ENCODE measurements at places on chromosomes 5 and 9.

DNA sequence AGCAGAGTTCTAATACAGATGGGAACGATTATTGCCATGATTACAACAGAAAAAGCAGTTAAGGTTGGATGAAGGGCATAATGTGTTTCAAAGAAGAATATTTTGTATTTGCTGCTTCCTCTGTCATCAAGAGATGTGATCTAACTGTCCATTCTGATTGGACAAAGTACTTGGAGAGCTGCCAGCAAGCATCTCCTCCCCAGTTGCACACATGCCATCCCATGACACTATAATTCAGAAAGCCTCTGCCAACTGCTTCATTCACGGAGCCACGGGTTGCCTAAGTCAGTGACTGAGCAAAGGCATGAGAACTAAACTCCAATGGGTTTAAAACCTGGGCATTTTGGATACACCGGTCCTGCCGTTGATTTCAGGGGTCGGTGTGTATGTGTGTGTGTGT is 253.8 kb downstream of the CRB2 start:
- no peak for DNase-seq

DNA sequence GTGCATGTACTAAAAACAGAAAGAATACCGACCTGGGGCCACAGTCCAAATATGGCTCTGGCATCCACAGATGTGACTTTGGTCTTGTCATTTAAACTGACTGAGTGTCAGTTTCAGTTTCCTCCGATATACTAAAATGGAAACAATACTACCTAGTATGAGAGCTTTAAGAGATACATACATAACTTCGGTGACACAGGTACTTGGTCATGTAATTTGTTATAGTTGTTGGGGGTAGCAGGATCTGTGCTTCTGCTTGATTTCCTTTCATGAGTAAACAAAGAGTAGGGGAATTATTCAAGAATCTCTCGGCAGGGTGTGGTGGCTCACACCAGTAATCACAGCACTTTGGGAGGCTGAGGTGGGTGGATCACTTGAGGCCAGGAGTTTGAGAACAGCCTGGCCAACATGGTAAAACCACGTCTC is 32.1 kb downstream of the MTMR12 start:
- DNase-seq: no peak

DNA sequence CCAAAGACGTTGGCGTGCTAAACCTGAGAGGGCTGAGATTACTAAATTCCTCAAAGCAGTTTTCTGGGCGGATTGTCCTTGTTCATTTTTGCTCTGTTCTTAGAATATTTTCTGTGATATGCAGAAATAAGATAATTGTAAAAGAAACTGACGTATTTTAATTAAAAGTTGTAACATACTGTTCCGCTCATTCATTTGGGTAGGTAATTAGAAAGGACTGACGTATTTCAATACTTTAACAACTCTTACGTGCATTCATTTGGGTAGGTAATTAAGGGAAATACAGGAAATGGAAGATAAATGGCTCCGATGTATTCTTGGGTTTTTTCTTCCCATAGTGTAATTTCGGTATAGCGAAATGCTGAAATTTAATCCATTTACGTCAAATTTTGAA is 1.1 kb downstream of the OSTF1 start:
- no peak for DNase-seq

DNA sequence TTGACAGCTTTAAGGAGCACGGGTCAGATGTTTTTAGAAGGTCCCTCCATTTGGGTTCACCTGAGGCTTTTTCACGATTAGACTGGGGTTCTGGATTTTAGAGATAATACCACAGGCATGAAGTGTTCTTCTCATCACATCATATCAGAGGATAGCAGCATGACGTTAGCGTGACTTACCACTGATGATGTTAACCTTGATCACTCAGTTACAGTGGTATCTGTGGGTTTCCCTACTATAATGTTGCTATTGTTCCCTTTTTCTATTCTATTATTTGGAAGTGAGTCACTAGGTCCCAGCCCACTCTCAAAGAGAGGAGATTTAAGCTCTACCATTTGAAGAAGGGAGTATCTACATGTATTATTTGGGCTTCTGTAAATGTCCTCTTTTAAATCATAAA is 300.0 kb downstream of the MAST4 start:
- no peak for DNase-seq

DNA sequence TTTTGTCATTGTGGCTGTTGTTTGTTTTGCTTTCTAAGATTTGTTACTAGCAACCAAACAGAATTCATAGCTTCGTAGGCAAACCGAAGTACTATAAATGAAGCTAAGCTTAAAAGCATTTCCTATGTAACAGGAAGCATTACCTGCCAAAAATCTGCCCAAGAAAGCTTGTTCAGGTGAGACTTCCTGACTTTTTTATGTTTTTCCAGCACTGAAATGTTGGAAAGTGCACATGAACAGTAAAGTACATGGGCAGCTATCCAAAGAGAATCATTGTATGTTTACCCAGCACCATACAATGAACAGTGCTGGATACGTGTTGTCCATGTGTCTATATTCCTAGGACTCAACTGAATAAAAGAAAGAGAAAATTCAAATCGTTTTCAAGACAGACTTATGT is 247.1 kb downstream of the NFIB start:
- DNase-seq: no peak

DNA sequence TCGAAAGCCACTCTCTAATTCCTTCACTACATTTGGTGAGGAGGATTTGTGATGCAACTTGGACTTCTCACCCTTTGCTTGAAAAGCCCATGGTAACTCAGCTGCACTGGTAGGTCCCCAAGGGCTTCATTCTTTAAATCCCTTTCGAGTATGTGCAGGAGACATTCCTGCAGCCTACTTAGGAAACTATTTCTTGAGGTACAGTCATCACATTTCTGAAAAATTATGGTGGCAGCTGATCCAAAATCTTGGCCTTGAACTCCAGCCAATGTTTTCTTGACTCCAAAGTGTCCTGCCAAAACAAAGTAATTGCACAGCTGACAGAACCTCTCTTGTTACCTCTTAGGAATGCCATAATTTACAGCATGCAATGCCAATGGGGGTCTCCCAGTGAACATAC is 99.7 kb downstream of the NPR3 start:
- no peak for DNase-seq

- DNase-seq: no peak
Observed at GRCh38 chr5:99771296-99771695, 763.9 kb upstream of the FAM174A start.

DNA sequence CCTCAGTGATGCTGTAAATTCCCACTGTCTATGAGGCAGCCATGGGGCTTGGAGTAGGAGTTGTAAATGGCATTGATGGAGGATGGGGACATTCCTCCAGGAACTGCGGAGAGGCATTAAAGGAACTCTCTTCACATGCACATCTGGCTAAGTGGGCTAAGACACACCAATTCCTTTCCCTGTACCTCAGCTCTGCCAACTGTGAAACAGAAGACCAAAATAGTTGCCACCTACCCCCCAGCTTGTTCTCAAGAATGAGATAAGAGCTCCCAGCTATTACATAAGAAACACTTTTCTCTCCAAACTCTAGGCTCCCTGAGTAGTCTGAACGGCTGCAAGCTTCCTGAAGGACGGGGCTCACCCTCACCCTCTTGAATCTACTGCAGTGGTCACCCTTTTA is 144.6 kb upstream of the SLC30A5 start:
- no peak for DNase-seq

DNA sequence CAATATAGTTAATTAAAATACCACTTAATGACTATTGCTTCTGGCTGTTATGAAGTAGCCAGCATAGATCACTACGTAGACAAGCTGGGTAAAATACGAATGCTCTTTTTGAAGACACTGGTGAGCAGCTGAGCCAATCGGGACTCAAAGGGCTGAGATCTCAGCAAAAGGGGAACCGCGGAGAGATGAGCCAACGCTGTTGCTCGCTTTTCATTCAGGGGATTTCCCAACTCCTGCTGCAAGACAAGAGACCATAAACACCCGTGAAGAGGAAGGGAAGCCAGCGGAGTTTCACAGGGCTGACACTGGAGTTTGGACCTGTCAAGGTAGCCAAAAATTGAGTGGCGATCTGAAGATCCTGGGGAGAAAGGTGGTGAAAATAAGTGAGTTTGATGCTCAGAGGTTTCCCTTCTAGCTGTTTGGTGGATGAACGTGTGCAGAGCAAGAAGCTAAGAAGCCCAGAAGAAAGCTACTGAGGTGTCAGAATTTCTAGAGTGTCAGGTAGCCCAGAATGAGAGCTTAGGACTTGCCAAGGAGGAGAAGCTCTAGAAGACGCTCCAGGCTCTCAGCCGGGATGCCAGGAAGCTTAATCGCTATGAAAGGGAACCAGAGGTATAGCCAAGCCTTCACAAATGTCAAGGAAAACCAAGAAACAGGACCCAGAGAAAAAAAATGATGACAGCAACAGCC is 79.6 kb upstream of the RNU6ATAC start:
- no peak for DNase-seq

DNA sequence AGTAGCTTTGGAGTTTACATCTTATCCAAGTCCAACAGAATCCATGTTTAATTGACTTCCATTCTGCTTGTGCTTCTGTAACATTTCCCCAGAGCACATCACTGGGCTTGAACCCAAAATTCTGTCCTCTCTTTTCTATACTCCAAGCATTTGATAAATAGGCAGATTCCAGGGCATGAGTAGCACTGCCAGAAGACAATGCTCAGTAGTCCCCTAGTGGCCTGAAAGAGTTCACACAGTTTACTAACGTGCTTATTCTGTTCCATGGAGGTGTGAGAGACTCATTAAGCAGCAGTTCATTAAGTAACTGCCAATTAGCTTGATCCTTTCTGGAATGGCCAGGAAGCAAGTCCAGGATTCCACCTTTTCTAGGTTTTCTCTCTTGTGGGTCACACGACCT is 9.4 kb upstream of the GABRA6 start:
- no peak for DNase-seq

- no peak for DNase-seq
Observed at GRCh38 chr5:85479849-85480248, 1095.2 kb upstream of the EDIL3 start.

- no peak for DNase-seq
Observed at GRCh38 chr9:69444021-69444420, 119.0 kb downstream of the ENTREP1 start.

- DNase-seq: no peak
Observed at GRCh38 chr5:67902497-67902830, 313.1 kb upstream of the PIK3R1 start.

DNA sequence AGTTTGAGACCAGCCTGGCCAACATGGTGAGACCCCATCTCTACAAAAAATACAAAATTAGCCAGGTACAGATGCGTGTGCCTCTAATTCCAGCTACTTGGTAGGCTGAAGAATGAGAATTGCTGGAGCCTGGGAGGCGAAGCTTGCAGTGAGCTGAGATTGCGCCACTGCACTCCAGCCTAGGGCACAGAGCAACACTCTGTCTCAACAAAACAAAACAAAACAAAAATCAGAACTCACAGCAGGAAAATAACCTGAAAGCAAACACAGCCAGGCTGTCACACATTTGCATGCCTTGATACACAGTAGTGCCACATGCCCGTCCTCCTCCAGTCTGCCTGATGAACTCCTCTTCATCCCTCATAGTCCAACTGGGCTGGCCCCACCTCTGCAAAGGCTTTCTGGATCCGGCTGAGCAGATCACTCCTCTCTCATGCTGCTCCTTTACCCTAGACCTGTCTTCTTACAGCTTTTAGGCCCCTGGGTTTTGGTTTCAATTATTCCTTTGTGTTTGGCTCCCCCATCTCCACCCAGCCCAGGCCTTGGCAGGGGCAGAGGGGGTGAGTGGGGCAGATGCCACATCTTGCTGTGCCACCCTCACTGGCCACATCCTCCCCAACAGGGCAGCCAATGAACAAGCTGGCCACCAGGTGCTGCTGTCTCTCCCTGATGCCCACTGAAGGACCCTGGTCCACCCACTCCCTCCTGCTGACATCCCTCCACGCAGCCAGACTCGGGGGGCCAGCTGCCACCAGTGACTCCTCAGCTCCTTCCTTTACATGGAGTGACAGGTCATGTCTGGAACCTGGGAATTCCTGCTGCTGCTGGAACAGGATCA is 62.0 kb upstream of the GGTA1 start:
- no peak for DNase-seq

GRCh38 chr5:763998-764781 is 20.3 kb downstream of the ZDHHC11B start:
- no peak for DNase-seq

DNA sequence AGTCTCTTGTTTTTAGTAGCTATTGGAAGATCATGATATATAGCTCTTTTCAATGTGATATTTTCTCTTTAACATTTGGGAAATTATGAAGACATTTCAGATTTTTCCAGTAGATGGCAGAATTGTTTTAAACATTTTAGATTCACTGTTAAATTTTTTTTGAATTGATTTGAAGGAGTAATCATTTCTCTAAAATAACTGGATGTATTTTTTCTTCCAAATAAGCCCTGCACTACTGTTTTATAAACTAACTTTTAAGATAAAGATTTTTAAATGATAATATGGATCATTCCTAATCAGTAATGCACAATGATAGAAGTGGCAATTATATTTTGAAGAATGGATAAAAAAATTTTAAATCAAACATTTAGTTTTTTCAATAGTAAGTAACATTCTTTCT is 14.2 kb downstream of the NDUFAF2 start:
- no peak for DNase-seq

- peak; percentile 90 for DNase-seq
Observed at GRCh38 chr9:122904466-122904822, 715 bp downstream of the RC3H2 start.

DNA sequence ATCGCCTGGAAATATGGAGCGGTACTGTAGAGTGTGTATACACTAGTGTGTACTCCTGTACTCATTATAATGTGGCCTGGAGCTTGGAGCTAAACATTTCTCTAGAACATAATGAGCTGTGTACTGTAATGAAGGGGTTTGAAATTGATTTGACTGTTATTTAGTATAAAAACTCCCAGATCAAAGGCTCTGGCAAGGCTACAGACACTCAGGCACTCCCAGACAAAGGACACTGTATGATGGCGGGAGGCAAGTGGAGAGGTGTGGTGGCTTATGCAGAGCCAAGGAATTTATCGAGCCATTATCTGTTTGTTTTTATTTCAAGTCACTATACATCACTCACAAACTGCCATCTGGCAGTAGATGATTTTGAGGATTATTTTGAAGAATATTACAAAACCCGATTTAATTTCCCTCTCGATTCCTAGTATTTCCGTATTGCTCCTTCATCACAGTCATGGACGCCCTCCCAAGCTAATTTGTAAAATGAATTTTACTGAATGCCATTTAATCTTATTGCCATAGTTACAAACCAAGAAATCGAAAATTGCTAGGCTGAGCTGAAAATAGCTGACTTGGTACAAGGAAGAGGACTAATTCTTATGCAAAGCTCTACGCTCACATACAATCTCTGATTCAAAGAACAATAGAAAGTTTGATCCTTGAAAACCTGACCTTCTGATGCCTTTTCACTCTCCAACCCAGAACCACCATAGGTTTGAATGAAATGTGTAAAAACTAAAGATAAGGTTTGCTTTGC is 240.2 kb upstream of the SEMA6A start:
- DNase-seq: peak; percentile 42

GRCh38 chr9:99075246-99075912 is 29.5 kb upstream of the TGFBR1 start:
- no peak for DNase-seq

DNA sequence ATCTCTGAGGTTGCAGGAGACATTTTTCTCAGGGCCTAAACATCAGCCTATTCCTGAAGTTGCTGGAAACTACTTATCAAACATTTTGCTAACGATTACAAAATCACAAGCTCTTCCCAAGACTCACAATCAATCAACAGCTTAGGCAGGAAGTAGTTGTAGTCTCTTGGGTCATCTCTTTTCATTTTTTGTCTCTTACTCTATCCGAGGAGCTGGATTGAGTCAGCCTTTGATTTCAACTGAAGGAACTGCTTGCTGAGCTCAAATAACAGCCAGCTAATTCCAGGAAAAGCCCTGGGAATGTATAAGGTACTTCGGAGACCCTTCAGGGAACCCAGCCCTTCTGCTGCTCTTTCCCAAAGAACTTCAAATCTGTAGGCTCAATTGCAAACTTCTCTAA is 398.9 kb downstream of the PLK2 start:
- no peak for DNase-seq

Measured in retina (tissue), 1 donor.